NCI-H226 (cell line): ENCODE measurements at places on chromosomes 11 and 22.

DNA sequence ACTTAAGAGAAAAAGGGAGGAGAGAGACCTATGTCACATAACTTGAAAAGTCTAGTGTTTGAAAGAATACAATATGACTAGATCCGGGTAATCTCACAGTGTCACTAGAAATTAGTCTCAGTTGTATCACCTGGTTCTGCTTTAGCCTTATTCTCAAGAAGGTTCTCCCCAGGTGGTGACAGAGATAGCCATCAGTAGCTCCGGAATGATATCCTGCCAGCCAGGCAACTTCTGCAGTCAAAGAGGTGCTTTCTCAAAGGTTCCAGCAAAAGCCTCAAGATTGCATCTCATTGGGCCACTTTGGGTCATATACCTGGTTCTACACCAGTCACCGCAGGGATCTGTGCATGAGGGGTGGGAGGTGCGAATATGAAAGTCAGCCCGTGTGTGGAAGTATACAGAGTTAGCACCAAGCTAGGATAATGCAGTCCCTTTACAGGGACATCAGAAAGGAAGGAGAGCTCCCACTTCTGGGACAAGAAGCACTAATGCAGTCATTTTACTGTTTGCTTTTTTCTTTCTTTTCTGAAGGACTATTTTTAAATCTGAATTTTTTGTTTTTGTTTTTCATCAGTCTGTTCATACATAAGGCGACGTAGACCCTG, 61.1 kb downstream of the CYB5R2 start:
- no peak for DNase-seq

DNA sequence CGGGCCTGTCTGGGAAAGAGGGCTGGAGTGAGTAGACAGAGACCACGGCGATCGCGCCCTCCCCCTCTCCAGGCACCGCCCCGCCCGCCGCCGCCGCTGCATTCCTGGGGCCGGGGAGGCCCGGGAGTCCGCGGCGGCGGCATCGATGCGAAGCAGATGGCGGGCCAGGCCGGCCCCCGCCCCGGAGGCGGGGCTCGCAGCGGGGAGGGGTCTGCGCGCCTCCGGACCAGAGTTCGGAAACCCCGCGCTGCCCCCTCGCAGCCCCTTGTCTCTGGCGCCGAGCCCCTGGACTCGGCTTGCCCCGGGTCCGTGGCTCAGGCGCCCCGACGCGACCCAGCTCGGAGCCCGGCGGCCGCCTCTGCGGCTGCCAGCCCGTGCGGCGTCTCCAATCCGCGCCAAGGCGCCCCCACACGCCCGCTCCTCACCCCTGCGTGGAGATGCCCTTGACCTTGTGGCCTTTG, 1.3 kb downstream of the SCARF2 start:
- no peak for DNase-seq

- no peak for DNase-seq
Observed at GRCh38 chr11:76592961-76593360, 77.6 kb downstream of the LRRC32 start.

GRCh38 chr11:123439616-123440015, 9.5 kb downstream of the GRAMD1B start:
- DNase-seq = no peak

GRCh38 chr22:20786536-20786979, 12.6 kb downstream of the SERPIND1 start:
- no peak for DNase-seq

DNA sequence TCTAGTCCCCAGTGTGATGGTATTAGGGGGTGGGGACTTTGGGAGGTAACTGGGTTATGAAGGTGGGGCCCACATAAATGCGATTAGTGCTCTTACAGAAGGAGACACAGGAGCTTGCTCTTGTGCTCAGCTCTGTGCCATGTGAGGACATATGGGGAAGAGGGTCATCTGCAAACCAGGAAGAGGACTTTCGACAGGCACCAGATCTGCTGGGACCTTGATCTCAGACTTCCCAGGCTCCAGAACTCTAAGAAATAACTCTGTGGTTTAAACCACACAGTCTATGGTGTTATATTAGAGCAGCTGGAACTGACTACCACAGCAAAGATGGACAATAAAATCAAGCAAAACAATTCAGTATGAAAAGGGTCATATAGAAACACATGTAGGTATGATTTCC, 26.7 kb downstream of the NNMT start:
- DNase-seq = no peak

- DNase-seq = no peak
Observed at GRCh38 chr11:1647901-1648652, 18.5 kb downstream of the KRTAP5-5 start.

GRCh38 chr11:122422682-122423081, 232.8 kb upstream of the UBASH3B start:
- DNase-seq = peak; percentile 89

- no peak for DNase-seq
Observed at GRCh38 chr22:25802018-25802417, 60.0 kb downstream of the MYO18B start.

DNA sequence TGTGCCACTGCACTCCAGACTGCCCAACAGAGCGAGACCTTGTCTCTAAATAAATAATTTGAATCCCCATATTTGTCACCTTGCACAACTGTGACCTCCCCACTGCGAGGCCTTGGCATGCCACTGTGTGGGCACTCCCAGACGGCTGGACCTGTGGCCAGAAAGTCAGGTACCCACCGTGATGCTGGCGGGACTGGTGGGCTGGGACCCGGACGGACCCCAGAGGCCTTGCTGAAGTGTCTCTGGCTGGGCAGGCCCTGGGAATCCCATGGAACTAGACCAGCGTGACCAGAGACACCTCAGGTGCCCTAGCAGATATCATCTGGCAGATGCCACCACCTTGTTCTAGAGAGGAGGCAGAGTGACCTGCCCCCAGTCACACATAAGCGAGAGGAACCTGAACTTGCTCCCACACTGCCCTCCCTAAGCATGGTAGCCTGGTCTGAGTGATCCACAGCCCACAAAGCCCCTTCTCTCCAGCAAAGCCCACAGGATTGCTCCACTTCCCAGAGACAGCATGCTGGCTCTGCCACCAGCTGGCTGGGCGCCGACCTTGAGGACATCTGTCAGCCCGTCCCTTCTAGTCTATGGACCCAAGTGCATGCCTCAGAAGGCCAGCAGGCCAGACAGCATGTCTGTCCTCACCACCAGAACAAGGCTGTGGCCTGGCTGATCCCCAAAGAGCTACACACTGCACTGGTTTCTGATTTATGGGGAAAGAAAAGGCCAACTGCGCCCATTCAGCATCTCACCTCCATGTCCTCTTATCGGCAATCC, 9.5 kb downstream of the MACROD1 start:
- no peak for DNase-seq

- no peak for DNase-seq
Observed at GRCh38 chr11:28439403-28439802, 331.2 kb downstream of the METTL15 start.

DNA sequence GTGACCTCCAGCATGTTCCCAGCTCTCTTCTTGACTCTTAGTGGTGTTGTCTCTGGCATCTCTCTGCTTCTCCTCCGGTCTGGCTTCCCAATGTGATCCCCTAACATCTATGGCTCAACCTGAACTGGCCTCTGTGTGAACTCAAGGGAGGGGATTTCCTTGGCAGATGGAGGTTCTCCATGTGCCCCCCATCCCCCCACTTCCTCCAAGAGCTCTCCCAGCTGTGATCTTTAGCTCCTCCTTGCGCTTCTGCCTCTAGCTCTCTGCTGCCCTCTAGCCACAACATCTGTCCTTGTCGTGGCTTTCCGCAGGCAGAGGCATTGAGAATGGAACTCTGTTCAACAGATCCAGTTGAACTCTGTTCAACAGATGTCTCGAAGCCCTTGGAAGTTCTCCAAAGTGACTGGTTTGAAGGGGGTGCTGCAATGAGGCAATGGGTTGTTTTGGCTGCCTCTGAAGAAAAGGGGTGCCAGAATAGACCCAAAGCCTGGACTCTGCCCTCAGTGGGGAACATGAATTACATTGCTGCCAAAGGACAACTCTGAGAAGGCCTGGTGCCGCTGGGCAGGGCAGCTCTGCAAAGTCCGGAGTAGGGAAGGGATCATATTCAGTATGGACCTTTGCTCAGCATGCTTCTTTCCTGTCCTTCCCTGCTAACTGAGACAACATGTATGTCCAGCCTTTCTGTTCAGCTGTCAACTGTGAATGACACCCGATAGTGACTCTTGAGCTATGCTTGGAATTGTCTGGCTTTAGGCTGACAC, 61.9 kb downstream of the ADM start:
- DNase-seq = peak; percentile 93

DNA sequence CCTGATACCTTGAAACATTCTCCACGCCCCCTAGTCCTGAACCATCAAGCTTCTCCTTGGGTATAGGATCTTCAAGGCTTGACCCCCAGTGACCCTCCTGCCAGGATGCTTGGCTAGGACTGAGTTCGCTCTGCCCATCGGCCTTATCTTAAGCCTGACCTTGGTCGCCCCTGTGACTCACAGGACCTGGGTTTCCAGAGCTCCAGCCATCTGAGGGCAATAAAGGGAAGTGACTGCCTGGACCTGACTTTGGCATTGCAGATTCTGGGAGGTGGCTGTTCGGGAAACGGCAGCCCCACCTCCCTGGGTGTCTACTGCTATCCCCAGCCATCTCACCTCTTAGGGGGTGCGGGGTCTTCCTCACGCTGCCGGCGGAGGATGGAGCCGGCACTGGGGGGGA, 15.4 kb downstream of the CARD10 start:
- no peak for DNase-seq

DNA sequence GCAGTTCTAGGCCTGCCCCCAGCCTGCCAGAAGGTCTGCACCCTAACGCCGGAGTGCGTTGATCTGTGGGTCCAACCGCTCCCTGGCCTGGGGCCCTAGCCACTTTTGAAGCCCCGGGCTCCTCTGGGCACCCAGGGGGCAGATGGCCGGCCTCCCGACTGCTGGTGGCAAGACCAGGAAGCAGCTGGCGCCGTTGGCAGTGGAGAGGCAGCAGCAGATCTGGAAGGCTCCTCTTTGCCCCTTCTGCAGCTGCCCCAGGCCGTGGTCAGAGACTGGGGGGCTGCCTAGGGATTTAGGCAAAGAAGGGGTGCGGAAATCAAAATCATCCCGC, 445 bp upstream of the VWCE start:
- DNase-seq = no peak

GRCh38 chr11:106990331-106990730, 27.9 kb downstream of the GUCY1A2 start:
- DNase-seq = no peak

DNA sequence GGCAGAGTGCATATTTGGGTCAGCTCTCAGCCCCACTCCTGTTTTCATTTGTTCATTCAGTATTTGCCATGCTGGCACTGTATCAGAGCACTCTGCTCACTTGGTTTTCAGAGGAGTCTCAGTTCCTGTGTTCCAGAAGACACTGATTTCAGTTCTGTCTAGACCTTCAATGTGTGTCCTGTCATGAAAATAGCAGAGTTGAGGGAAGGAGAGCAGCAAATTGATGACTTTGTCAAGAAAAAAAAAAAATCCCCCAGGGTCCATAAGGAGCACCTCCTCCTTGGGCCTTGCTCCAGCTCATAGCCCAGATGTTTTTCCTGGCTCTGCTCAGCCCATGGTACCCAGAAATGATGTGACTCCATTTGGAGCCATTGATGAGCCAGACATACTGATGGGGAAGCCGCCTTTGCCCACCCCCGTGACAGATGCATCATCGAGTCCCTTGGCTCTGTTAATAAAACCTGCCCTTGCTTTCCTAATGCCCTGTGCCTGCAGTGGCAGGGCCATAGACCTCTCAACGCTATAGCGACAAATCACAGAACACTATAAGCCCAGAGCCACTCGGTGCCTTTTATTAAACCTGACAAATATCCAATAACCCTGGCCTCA, 107.0 kb downstream of the PKNOX2 start:
- DNase-seq = no peak

DNA sequence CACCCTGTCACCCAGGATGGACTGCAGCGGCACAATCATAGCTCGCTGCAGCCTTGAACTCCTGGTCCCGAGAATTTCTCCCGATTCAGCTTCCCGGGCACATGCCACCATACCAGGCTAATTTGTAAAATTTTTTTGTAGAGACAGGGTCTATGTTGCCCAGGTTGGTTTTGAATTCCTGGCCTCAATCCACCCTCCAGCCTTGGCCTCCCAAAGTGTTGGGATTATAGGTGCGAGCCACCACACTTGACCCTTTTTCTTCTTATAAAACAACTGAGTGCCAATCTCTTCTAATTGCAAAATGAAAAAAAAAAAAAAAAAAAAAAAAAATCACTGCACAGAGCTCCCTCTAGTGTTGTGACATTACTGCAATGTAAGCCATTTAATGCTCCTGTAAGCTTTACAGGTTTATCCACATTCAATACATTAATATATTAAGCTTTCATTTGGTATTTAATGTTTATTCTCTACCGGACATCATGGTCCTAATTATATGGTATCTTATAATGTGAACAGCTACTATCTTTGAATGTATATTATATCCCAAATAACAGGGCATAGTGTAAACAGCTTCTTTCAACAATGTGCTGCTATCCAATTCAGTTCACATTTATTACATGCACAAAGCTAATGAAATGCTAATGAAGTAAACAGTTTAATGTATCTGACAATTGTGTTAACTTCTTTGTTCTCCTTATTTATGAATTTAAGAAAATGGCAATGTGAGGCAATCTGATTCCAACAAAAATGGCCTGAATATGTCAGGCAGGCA, 44.6 kb downstream of the COPB1 start:
- no peak for DNase-seq

DNA sequence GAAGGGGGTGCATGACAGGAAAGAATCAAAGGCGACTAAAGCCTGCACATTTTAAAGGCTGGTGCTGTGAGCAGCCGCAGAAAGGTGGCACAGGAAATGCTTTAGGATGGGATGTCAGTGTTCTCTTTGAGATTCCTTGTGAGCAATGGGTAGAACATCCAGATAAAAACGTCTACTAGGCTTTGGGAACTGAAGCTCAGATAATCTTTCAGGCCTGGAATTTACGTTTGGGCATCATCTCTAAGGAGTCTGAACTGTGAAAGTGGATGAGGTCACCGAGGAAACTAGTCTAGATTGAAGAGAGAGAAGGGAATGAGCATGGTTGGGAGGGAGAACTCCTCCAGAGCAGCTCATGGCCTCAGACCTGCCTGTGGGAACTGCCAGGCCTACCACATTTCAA, 65.7 kb downstream of the FLI1 start:
- DNase-seq = peak; percentile 97

- DNase-seq = peak; percentile 3
Observed at GRCh38 chr11:77710358-77710757, 72.8 kb upstream of the CLNS1A start.

DNA sequence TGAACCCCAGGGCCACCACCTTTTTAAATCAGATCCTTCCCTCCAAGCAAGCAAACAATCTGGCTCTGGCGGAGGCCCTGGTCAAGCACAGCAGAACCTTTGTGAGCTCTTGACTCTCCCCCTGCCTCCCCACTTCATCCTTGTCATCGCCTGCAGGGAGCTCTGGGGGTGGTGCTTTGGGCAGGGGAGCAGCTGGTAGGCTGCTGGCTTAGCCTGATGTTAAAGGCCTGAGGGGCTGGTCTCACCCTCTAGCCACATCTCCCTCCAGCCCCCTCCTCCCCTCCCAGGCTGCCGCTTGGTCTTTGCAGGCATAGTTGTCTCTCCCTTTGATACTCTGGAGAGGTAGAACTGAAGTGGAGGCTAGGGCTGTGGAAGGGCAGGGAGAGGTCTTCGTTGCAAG, 50.9 kb downstream of the THAP12 start:
- no peak for DNase-seq

GRCh38 chr11:30436801-30437200, 113.9 kb downstream of the ARL14EP start:
- DNase-seq = no peak

- DNase-seq = peak; percentile 68
Observed at GRCh38 chr11:59918987-59919589, 19.1 kb upstream of the OOSP1 start.
